ENCODE measurements at places on chromosomes 6 and 20.

- DNase-seq: no peak
Observed at GRCh38 chr20:62368976-62369814, 2.1 kb upstream of the LAMA5 start.

DNA sequence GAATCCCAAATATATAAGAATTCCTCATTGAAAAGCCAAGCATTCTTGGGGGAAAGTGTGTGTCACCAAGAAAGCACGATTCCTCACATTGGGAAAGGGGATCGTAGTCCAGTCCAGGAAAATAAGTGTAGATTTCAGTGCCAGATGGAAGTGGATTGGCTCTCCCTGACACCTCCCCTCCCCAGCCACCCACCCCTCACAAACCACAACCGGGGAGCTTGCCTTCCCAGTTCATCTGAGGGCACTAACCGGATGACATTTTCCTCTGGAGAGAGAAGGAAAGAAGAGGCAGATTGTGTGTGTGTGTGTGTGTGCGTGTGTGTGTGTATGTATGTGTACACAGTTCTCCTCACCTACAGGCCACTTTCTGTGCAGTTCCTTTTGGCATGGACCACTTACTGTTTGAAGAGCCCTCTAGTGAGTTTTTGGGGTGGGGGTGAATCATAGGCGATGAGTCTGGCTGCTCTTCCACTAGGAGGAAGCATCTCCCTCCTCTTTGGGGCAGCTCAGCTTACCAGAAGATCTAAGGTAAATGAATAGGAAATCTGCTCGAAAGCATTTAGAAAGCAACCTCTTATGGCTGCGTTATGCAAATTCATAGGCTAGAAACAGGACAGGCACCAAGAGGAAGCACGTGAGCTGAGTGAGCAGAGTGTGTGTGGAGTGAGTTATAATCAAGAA is 20.8 kb downstream of the DAAM2 start:
- DNase-seq: no peak

DNA sequence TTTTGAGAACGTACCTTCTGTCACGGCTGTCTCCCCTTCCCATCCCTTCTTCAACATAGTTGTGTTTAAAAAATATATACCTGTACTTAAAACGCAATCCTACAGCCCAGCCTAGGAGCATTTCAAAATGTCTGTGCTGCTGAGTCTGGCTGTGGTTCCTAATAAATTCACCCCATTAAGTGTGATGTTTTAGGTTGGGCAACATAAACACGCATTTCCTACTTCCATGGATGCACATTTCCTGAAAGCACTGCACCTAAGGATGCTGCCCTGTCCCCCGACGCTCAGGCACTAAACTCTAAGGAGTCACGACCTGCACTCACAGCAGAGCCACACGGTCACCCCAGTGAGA is 1.2 kb downstream of the REV3L start:
- DNase-seq: no peak

DNA sequence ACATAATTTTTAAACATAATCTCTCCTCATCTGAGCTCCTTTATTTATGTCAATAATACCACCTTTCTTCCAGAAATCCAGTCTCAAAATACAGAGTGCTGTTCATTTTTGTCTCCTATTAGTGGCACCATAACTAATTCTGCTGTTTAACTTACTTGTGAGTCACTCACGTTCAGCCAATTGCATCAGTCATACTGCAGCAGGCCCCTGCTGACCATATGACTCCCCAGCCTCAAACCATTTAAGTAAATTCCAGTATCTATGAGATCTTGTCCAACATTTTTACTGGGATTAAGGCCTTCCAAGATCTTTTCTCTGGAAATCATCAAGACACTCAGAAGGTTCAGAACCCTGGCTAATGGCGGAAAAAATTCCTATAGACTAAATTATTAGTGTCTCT is 982.2 kb upstream of the MAP3K7 start:
- DNase-seq: no peak

- no peak for DNase-seq
Observed at GRCh38 chr20:53652090-53652858, 58.6 kb upstream of the ZNF217 start.
